ENCODE measurements at places on chromosomes 5 and 9.

- no peak for DNase-seq
Measured at GRCh38 chr5:113183694-113184093, 207.1 kb downstream of the DCP2 start.

DNA sequence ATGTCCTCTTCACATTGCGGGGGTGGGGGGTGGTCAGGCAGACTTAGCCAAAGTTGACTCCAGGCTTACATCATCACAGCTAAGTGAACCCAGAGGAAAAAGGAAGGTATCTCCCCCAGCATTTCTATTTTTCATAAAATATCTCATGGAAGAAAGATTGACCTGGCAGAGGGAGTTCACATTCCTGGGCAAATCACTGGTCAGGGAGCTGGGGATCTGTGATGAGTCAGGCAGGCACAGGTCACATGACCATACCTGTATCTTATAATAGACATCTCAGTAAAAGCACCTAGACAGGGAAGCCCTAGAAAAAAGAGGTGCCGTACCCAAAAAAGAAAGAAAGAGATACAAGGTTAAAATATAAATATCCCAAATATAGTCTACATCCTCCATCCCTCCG is 57.3 kb upstream of the WWC1 start:
- no peak for DNase-seq

- DNase-seq = no peak
Measured at GRCh38 chr5:2178071-2178477, 295.3 kb upstream of the IRX4 start.

GRCh38 chr9:20513126-20513913 is 109.0 kb downstream of the MLLT3 start:
- DNase-seq = peak; percentile 10

GRCh38 chr5:115274584-115274983 is 11.9 kb upstream of the PGGT1B start:
- DNase-seq = no peak

All from non-pigmented ciliary epithelial cell (primary cell).